Natural killer cell (primary cell): ENCODE measurements at places on chromosomes 11 and 22.

DNA sequence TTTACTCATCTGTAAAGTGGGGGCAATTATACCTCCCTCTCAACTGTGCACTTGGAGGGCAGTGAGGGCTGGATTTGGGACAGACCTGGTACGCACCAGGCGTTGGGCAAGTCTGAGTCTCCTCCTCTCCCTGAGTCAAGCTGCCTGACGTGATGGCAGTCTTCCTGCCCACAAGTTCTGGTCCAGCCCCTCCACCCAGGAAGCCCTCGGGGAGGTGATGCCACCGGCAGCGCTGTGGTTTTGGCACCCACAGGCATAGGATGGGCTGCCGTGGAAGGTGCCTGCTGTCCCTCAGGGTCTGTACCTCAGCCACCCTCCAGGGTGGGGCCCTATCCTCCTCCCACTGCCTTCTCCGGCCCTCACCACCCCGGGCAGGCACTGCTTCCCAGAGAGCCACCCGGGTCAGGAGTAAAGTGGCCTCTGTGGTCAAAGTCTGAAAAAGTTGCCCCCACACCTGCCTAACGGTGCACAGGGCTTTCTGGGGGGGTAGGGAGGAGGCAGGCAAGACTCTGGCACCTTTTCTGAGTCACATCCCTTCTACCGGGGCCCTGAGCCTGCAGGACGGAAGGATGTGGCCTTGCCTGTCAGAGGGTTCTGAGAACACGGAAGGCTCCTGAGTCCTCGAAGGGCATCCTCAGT lies 6.5 kb upstream of the APOBEC3H start:
- peaks cover 97% of the 10 kb centered on the region for H3K4me1 ChIP-seq
- H3K27ac ChIP-seq, result peak overlapping the region; percentile 98
- peaks cover 9% of the 10 kb centered on the region for H3K36me3 ChIP-seq
- H3K4me3 ChIP-seq, result peak overlapping the region; percentile 22

DNA sequence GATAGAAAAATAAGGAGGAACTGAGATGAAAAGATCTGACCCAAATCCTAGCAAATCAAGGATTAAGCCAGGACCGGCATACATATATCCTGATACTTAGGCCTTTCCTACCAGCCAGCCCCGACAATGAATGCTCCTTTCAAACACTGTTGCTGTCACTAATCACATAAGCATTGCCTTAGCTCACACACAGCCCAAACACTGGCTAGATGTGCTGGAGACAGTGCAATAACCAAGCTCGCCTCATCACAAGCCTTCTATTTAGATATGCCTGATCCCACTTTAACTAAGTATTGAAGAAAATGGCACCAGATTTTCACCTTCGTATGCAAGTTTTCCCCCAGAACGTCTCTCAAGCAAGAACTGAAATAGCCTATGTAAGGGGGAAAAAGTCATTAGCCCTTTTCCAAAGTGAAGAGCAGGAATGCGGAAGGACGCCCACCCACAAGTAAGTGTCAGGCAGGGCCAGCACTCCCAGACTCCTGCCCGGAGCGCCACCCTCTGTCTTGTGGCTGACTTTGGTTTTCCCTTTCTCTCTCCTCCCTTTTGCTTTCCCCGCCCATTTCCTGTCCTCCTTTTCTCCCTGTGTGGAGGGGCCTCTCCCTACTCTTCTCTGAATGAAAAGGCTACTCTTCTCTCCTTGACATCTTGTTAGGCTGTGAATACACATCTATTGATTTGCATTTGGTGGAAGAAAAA lies 8.9 kb upstream of the OPCML start:
- DNase-seq, result no peak
- H3K36me3 ChIP-seq, result no peaks in the 10 kb centered on the region
- no peaks in the 10 kb centered on the region for H3K4me1 ChIP-seq

DNA sequence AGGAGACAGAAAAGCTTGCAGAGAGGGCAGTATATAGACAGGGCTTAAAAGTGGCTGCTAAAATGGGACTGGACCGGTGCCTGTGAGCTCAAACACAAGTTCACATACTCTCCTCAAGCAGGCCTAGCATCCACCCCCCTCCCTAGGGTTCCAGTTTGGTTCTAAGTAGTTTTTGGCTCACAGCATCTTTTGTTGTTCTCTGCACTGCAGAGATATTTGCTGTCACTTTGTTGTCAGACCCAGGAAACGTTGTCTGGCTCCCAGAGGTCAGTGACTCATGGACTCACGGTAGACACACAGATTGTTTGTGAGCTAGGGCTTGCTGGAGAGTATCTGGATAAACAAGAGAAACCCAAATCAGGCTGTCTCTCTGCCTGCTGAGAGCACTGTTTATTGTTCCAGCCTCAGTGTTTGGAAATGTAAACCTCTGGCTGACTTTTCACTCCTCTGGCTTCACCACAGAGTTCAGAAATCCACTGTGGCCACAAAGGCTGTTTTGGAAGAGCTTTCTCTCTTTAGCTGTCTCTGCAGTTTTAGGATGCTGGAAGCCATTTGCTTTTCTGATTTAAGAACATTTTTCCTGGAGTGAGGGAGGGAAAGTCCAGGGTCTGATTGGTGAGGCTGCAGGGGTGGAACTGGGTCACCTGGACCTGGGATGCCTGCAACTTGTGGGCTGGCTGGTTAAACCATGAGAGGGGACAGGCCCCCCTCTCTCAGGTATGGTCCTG lies 303.7 kb upstream of the PLET1 start:
- no peaks in the 10 kb centered on the region for H3K4me1 ChIP-seq
- DNase-seq, result no peak
- no peak overlapping the region for H3K4me3 ChIP-seq
- H3K36me3 ChIP-seq, result no peaks in the 10 kb centered on the region
- no peak overlapping the region for H3K27ac ChIP-seq

DNA sequence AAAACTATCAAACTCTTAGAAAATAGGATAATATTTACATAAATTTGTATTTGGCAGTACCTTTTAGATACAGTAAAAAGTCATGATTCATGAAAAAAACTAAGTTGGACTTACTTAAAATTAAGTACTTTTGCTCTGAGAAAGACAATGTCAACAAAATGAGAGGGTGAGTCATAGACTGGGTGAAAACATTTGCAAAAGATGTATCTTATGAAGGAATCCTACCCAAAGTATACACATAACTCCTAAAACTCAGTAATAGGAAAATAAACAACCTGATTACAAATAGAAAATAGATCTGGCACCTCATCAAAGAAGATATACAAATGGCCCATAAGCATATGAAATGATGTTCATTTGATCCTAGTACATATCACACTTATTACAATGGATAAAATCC lies 1154.6 kb downstream of the JRKL start:
- no peaks in the 10 kb centered on the region for H3K4me1 ChIP-seq
- H3K27me3 ChIP-seq, result no peaks in the 10 kb centered on the region
- H3K27ac ChIP-seq, result no peak overlapping the region
- no peak for DNase-seq
- no peaks in the 10 kb centered on the region for H3K36me3 ChIP-seq
- no peak overlapping the region for H3K4me3 ChIP-seq

DNA sequence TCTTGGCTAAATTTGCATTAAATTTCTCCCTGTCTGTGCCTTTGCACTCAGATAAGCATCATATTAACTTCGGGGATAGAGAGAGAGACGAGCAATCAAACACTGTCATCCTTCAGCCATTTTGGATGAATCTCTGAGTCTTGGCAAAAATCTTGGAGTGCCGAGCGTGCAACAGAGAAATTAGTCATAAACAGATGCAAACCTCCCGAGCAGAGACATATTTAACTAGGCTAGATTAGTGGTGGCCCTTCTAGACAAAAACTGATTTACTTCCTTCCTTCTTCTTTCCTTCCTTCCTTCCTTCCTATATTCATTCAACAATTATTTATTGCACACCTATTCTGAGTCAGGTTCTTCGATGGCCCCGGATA lies 114.4 kb upstream of the BLID start:
- no peak overlapping the region for H3K27ac ChIP-seq
- no peak for DNase-seq
- no peaks in the 10 kb centered on the region for H3K27me3 ChIP-seq
- H3K36me3 ChIP-seq, result no peaks in the 10 kb centered on the region
- no peak overlapping the region for H3K4me3 ChIP-seq

GRCh38 chr11:44976576-44976975 lies 25.9 kb upstream of the TP53I11 start:
- no peak for DNase-seq
- no peaks in the 10 kb centered on the region for H3K27me3 ChIP-seq

GRCh38 chr11:59787816-59788215 lies 22.8 kb downstream of the MRPL16 start:
- peaks cover 10% of the 10 kb centered on the region for H3K4me1 ChIP-seq
- peaks cover 12% of the 10 kb centered on the region for H3K36me3 ChIP-seq
- no peak overlapping the region for H3K27ac ChIP-seq
- H3K4me3 ChIP-seq, result no peak overlapping the region
- H3K27me3 ChIP-seq, result no peaks in the 10 kb centered on the region
- DNase-seq, result no peak

DNA sequence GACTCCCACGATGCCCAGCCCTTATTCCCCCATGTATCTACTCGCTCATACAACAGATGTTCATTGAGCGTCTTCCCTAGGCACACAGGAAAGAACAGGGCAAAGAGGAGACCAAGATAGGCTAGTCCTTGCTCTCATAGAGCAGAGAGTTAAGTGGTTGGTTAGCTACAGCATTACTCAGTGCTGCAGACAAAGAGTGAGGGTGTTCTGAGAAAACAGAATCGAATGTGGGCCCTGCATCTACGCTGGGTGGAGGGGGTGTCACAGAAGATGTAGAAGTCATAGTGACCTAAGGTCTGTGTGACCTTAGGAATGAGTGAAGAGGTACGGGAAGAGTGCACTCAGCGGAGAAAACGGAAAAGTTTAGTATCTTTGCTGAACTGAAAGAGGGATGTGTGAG lies 12.3 kb downstream of the PSMD13 start:
- no peak overlapping the region for H3K4me3 ChIP-seq
- peaks cover 5% of the 10 kb centered on the region for H3K4me1 ChIP-seq
- no peak overlapping the region for H3K27ac ChIP-seq
- H3K36me3 ChIP-seq, result peaks cover 79% of the 10 kb centered on the region

DNA sequence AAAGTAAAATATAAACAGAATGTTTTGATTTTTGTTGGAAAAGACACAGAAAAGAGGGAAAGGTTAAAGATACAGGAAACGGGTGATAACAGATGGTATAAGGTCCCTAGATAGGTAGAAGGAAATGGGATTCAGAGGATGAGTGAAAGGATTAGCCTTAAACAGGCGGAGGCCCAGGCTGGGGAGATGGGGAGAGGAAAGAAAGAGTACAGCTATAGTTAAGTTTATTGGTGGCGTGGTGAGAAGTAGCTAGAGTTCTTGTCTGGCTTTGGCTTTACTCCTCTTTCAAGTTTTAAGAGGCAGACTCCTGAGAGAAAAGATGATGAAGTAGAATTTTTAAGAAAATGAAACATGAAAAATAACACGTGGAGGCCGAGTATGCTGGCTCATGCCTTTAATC lies 13.7 kb downstream of the ZBTB44 start:
- H3K36me3 ChIP-seq, result no peaks in the 10 kb centered on the region
- H3K4me1 ChIP-seq, result peaks cover 5% of the 10 kb centered on the region
- H3K4me3 ChIP-seq, result no peak overlapping the region

DNA sequence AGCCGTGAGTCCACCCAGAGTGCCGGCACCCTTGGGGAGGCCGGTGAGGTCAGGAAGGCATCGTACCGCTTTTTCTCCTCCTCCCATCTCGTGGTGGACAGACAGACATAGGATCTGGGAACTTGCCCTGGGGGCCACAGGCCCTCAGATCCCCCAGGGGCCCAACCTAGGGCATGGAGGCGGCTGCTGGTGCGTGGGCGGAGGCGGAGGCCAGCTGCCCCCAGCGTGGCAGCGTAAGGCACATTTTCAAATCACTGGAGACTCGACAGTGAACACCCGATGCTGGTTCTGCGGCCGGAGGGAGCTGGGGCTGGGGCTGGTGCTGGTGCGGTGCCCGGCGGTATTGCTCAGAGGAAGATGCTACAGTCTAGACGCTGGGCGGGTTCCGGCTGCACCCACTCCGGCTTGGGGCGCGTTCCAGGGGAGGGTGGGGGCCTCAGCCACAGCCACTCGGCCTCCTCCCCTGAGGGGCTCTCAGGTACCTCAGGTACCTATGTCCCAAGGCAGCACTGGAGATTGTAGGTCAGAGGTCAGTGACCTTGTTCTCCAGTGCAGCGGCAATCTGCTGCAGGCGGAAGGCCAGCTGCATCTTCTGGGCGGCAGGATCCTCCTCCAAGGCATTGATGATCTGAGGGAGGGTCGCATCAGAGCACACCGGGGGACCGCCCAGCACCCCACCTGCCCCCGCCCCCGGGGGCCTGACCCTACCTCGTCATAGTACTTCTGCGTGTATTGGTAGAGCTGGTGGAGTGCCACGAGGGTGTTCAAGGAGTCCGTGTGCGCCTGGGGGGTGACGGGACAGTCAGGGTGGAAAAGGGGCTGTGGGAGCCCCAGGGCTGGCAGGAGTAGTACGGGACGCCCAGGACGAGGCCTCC lies 5.2 kb upstream of the MAPK11 start:
- peaks cover 4% of the 10 kb centered on the region for H3K27me3 ChIP-seq
- no peak overlapping the region for H3K4me3 ChIP-seq
- peaks cover 18% of the 10 kb centered on the region for H3K4me1 ChIP-seq
- no peaks in the 10 kb centered on the region for H3K36me3 ChIP-seq
- DNase-seq, result no peak
- H3K27ac ChIP-seq, result no peak overlapping the region

GRCh38 chr11:125272821-125273220 lies 108.3 kb downstream of the PKNOX2 start:
- H3K27me3 ChIP-seq, result no peaks in the 10 kb centered on the region
- no peaks in the 10 kb centered on the region for H3K36me3 ChIP-seq
- no peak overlapping the region for H3K4me3 ChIP-seq
- no peak overlapping the region for H3K27ac ChIP-seq

DNA sequence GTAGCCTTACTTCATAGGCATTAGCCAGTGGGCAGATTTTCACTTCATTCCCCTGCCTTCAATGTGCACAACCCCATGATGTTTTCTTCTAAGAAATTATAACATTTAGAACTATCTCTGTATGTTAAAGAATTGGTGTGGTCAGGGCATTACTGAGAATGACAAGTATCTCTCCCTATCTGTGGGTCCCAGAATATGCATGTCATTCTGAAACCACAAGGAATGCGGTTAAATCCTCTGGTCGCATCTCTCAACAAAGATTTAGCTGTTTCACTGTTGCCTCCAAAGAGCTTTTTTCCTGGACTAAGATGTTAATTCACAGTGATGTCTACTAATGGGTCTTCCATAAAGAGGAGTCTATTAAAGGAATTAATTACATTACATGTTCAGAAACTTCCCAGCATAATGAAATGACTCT lies 62.7 kb downstream of the LIF start:
- H3K4me3 ChIP-seq, result no peak overlapping the region
- H3K4me1 ChIP-seq, result peaks cover 8% of the 10 kb centered on the region
- DNase-seq, result no peak
- H3K36me3 ChIP-seq, result no peaks in the 10 kb centered on the region
- H3K27me3 ChIP-seq, result no peaks in the 10 kb centered on the region

DNA sequence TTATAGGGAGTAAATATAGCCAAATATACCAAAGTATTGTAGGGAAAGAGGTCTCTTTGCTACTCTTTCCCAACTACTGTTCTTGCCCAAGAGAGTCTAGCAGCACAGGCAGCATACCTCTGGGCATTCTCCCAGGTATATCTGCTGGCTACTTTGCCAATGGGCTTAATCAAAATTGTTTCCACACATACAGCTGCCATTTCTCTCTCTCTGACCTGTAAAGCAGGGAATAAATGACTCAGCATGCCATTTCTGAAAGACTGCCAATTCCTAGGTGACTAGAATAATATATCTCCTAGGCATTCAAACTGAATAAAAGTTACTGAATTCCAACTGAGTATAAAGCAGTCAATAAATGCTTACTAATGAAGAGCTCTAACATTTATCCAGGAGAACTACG lies 44.6 kb downstream of the RDX start:
- H3K27me3 ChIP-seq, result no peaks in the 10 kb centered on the region
- no peak overlapping the region for H3K4me3 ChIP-seq
- DNase-seq, result no peak
- no peak overlapping the region for H3K27ac ChIP-seq
